ENCODE measurements at places on chromosomes 5 and 9. TPM values are rescaled to one million over a fixed set of nuclear protein-coding genes. Genes with fewer than 3 reads are reported as not detected.

The PCDHGA2 gene
- 0.72 TPM for total RNA-seq

The KCNV2 gene
- not detected for total RNA-seq

The HTR4 gene
- not detected for total RNA-seq

The C7 gene
- total RNA-seq = not detected

The SH3GL2 gene
- 3.4 TPM for total RNA-seq

Measured in epithelial cell of proximal tubule (primary cell).